NCI-H2107 (cell line): ENCODE measurements at places on chromosomes 2 and 18.

DNA sequence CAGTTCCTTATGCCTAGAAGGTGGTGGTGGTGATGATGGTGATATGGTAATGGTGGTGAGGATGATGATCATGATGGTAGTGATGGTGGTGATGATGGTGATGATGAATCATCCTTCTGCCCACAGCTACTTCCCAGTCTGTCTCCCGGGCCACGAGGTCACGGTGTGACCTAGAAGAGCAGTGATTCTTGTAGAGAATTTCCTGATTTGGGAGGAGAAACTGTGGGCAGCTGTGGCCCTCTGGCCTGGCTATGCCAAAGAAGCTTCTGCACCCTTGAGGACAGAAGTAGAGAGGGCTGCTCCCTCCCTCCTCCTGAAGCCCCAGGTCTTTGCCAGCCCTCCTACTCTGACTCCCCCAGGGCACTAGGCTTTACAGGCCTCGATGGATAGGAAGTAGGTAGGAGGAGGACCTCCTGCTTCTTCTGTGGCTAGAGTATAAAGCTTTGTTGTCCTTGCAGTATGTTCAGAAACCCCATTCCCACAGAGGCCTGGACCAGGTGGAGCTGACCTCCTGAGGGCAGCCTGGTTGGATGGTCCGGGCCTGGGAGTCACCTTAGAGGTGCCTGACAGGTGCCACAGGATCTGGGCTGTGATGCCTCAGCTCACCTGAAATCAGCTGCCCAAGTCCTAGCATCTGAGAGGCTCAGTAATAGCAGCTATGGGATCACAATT, 57.9 kb upstream of the EPAS1 start:
- DNase-seq = no peak

GRCh38 chr2:13106302-13106701, 389.6 kb downstream of the TRIB2 start:
- DNase-seq = no peak

DNA sequence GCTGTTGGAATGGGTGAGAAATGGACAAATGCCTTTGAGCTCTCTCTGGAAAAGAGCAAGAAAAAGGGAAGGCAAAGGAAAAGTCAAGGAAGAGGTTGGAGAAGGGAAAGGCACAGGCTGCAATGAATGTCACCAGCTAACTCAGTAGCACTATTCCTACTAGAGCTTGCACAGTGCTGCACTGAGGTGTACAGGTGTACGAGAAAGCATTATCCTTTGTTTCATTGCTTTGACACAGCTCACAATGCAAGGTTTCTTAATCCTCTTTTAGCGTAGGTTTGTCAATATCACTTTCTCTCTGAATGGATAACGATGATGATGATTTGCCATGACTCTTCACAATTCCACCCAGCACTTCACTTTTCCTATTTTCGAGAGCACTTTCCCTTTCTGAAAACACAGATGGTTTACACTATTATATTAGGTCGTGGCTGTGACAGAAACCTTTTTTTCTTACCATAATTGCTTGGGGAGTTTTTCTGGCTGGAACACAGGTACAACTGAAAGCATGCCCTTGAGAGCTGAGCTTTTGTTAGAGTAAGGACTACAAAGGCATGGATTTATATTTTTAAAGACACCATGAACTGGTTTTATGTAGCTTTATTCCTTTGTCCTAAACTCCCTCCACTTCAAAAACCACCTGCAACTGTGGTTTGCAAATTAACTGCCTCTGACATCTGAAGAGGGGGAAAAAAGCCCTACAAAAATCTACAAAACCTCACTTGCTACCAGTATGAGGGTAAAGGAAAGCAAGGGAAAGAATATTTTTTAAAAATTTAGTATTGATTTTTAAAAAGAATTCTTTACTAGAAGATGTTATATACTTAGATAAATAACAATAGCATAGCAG, 265.5 kb downstream of the TGIF1 start:
- peak; percentile 91 for DNase-seq

DNA sequence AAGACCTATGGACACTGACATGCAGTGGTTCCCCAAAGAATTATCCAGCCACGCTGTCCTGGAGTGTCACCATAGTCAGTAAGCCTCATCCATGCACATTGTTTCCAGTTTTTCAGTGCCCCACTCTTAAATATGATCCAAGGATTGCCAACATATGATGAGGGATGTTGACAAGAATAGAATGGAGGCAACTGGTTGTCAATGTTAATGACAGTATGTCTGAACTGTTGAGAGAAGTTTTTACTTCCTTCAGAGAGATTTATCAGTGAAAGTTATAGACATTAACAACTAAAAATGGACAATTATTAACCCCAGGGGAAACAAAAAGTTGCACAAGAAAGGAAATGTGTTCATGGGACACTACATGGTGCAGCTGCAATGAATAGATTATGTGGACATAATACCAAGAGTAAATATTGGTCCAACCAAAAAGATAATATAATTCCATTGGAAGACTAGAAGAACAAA, 69.9 kb downstream of the CYP26B1 start:
- DNase-seq = no peak

DNA sequence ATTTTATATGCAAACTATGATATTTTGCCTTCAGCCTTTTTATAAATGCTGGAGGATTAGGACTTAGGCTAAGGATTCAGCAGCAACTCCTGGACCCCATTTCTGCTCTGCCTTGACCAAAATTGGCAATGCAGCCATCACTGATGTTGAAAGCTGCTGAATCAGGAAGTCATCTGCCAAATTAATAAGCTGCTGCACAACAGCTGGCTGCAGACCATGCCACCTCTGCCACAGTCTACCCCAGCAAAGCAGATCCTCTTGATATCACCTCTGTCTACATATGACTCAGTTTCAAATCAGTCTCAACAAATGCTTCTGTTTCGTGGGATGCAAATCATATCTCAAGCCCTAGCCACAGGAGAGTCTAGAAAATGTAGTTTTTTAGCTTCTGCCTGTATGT, 7.1 kb upstream of the SOS1 start:
- no peak for DNase-seq

DNA sequence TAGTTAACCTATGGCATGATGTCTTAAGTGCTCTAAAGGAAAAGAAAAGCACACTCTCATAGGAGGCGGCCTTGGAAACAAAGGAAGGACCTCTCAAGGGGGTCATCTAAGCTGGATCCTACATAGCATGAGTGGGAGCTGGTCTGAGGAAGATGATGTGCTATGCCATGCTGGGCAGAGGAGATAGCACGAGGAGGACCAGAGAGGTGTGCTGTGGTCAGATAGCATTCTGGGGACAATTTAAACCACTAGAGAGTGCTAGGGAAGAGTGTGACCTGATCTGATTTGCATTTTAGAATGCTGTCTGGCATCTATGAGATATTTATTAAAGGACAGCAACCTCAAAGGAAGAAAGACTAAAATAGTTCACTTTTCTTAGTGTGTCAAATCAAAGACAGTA, 910.1 kb upstream of the CELF4 start:
- DNase-seq = no peak

- DNase-seq = no peak
Measured at GRCh38 chr2:209145941-209146681, 277.7 kb upstream of the MAP2 start.

DNA sequence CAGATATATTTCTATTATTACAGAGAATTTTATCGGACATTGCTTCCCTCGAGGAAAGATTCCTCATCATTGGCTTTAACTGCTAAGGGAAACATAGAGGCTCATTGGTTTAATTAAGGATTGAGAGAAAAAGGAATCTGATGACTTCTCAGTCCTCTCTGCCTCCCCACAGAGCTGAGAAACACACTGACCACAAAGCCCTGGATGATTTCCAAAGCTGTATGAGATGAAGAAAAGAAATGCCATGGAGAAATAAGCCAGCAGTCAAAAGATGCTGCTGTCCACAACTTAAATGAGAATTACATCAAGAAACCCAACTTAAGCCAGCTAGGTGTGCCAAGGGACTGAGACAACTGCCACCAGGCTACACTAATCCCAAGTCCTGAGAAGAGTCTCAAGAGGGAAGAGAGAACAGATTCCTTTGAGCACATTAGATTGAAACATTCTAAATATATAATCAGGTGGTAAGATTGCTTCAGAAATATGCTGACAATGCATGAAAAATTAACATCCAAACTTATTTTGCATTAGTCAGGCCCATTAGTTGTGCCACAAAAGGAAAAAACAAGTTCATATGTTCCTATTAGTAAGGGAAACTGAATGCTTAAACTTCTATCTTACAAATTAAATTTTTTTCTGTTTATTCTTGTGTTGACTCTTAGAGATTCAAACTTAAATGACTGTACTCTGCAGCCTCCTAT, 308.1 kb upstream of the CYRIA start:
- DNase-seq = no peak

GRCh38 chr2:241796209-241796608, 12.8 kb upstream of the NEU4 start:
- no peak for DNase-seq

DNA sequence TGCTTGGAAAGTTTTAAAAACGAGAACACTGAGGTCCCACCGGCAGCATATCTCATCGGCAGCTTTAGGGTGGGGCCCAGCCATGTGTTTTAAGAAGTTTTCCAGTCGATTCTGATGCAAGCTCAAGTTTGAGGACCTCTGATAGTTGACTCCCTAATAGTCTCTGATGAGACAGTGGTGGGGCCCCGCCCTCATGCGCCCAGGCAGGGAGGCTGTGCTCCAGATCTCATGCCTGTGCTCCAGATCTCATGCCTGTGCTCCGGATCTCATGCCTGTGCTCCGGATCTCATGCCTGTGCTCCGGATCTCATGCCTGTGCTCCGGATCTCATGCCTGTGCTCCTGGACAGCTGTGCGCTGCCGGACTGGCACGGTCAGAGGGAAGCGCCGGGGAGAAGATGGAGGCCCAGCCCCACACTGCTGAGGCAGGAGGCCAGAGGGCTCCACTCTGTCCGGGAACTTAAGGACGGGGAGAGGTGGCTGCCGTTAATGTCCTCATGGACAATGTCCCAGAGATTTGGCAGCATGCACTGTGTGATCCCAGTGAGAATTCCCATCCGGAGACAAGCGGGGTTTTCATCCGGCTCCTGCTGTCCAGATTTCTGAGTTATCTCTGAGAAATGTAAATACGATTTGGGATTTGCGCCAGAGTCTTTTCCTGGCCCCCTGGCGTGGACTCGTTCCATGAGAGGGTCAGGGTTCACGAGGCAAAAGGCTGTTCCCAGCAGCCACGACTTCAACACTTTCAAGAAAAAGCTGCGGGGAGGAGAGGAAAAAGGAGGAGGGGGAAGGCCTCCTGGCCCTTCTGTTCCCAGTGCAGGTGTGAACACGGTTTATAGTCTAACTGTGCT, 9.4 kb upstream of the COLEC11 start:
- DNase-seq = no peak

GRCh38 chr2:56456791-56457190, 273.0 kb downstream of the CCDC85A start:
- DNase-seq = no peak

GRCh38 chr2:230441227-230441897, 25.4 kb downstream of the SP100 start:
- DNase-seq = no peak

- DNase-seq = no peak
Measured at GRCh38 chr18:11411048-11411447, 198.3 kb upstream of the SLC35G4 start.

GRCh38 chr2:177262092-177262491, 2.4 kb downstream of the NFE2L2 start:
- DNase-seq = no peak

DNA sequence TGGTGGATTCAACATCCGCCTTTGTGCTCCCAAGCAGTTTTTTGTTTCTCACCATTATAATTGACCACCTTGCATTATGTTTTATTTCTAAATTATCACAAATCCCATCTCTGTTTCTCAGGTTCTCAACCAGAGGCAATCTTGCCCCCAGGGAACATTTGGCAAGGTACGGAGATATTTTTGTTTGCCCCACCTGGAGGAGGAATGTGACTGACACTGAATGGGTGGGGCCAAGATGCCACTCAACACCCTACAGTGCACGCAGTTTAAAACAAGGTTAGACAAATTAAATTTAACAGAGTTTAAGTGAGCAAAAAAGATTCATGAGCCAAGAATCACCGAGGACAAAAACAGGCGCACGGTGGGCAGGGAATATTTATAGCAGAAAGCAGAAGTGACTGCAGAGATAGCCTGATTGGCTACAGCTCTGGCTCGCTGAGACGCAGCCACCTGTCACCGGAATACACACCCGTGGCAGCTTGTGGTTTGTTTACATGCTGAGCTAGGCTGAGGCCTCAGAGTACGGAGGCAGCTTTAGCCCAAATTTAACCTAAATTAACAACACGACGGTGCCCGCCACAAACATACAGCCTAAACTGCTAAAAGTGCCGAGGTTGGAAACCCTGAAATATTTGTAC, 150.0 kb upstream of the ALKAL2 start:
- peak; percentile 31 for DNase-seq

DNA sequence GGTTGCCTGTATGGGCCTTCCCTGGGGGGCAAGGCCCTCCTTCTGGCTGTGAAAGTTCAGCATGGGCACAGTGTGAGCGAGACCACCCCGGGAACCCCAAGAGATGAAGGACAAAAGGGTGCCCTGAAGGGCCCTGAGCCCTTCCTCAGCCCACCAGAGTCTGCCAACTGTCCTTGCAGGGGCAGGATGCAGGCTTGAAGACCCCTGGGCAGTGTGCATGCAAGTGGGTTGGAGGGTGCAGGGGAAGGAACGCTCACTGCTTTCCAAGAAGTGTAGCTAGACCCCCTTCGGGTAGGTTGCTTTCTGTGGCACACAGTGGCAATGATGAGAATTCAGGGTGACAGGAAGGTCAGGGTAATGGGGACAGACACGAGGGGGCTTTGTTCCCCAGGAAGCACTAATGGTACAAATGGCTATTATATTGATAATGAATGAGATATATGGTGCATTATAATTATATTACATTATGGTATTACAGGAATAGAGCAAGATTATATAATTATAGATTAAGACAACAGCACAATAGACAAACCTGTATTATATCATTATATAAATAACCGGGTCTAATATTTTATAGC, 228.7 kb downstream of the ATAD2B start:
- DNase-seq = no peak

DNA sequence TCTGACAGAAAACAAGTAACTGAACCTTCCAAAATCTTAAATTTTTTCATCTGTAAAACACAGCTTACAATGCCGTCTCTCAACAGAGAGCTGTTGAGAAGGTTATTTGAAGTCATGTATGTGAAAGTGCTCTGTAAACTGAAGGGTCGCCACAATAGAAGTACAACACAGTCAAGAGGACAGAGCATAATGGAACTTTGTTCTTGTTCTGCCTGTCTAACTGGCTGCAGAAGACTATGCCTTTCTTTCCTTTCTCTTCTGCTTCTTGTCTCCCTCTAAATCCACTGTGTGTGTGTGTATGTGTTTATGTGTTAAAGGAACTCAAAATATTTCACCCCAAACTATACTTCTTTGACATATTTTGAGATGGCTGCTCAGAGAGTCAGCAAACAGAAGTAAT, 365.8 kb upstream of the RND3 start:
- no peak for DNase-seq

GRCh38 chr2:67560771-67561456, 163.8 kb downstream of the ETAA1 start:
- no peak for DNase-seq

DNA sequence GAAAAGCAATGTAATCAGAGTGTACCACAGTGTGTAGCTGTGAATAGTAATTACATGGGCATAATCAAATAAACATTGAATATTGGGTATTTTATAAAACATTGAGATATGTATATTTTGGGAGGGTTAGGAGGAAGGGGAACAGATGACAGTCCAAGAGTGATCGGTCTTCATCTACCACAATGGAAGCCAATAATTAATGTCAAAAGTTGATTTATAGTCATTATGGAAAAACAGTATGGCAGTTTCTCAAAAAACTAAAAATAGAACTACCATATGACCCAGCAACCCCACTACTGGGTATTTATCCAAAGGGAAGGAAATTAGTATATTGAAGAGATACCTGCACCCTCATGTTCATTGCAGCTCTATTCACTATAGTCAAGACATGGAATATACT, 5.8 kb upstream of the LAPTM4A start:
- DNase-seq = no peak
